ENCODE measurements at places on chromosomes 5 and 9. TPM values are rescaled to one million over a fixed set of nuclear protein-coding genes. Genes with fewer than 3 reads are reported as not detected.

GRCh38 chr9:76987594-76988200 lies 31.8 kb upstream of the FOXB2 start:
- H3K27me3 ChIP-seq = no peaks in the 10 kb centered on the region
- no peaks in the 10 kb centered on the region for H3K4me1 ChIP-seq
- H3K36me3 ChIP-seq = no peaks in the 10 kb centered on the region

DNA sequence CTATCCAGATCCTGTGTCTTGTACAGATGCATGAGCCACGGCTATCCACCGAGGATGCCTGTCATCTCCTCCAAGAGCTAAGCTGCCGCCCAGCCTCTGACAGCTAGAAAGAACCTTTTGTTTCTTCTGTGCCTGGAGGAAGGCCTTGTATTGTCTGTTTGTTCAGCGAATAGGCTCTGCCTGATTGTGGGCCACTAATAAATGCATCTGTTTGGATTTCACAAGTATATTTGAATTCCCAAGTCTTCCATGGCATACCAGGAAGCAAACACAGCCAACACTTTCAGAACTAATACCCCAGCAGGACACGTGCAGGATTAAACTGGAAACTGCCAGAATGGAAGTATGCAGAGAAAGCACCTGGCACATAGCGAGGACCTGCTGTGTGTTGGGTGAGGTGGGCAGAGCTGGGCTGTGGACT lies 92.7 kb upstream of the NEURL1B start:
- no peak for DNase-seq
- H3K4me3 ChIP-seq = no peak overlapping the region
- H3K27me3 ChIP-seq = no peaks in the 10 kb centered on the region
- H3K4me1 ChIP-seq = no peaks in the 10 kb centered on the region
- H3K27ac ChIP-seq = no peak overlapping the region

DNA sequence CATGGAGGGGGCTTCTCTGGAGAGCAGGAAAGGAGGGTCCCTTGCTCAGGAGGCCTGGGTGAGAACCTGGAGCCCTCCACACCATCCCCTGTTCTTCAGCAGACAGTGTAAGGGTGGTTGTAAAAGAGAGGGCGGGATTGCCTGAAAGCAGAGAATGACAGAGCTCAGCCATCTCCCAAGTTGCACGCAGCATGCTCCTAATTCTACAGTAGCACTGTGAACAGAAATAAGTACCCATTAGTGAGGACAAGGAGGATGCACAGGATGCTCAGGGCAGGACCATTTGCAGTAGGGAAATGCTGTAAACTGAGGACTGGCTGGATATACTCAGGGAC lies 8.4 kb downstream of the CCDC69 start:
- no peaks in the 10 kb centered on the region for H3K27me3 ChIP-seq
- H3K36me3 ChIP-seq = no peaks in the 10 kb centered on the region
- H3K27ac ChIP-seq = no peak overlapping the region
- H3K4me1 ChIP-seq = peaks cover 43% of the 10 kb centered on the region

- H3K27me3 ChIP-seq = no peaks in the 10 kb centered on the region
- H3K4me3 ChIP-seq = no peak overlapping the region
- no peak for DNase-seq
- H3K36me3 ChIP-seq = no peaks in the 10 kb centered on the region
Measured at GRCh38 chr9:87766697-87767096, 40.8 kb downstream of the CTSL start.

Gene SOX30
- total RNA-seq = not detected

Gene NSG2
- 2.9 TPM for total RNA-seq
